ENCODE measurements at places on chromosomes 4 and X.

GRCh38 chr4:74874753-74875367, 58.1 kb upstream of the PARM1 start:
- no peak for DNase-seq

GRCh38 chr4:26859762-26860156, 882 bp upstream of the STIM2 start:
- DNase-seq = no peak

GRCh38 chr4:88846206-88846790, 148.7 kb upstream of the NAP1L5 start:
- no peak for DNase-seq

DNA sequence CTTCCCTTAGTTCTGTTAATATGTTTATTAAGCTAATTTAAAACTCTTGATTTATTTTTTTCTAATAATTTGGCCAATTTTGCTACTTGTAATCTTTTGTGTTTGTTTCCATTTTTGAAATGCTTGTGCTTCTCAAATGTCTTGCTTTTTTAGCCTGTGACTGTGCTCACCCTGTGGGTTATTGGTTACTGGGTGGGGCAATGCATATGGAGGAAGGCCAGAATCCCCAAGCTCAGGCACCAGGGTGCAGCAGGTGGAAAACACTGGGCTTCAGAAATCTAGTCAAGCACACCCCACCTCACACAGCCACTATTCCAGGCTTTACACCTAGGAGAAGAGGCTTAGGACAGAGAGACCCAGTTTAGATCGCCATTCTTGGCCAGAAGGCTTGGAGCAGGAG, 33.1 kb downstream of the ETNPPL start:
- no peak for DNase-seq

- no peak for DNase-seq
These were observed 151.7 kb upstream of the RPS6KA6 start for GRCh38 chrX:84339507-84340364.

DNA sequence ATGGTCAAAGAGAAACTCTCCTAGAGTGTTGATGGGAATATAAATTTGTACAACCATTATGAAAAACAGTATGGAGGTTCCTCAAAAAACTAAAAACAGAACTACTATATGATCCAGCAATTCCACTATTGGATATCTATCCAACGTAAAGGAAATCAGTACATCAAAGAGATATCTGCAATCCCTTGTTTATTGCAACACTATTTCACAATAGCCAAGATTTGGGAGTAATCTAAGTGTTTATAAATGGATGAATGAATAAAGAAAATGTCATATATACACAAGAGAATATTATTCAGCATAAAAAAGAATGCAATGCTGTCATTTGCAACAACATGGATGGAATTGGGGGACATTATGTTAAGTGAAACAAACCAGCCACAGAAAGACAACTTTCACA, 1118.1 kb upstream of the PRKX start:
- no peak for DNase-seq

- no peak for DNase-seq
These were observed 88.6 kb downstream of the PALLD start for GRCh38 chr4:168585168-168586091.

Data from activated T-helper 1 cell treated with anti-CD3 and anti-CD28 coated beads, Interleukin-2, amount 50 U/mL, for 16 hours (primary cell).